ENCODE measurements at places on chromosomes 2 and 18.

DNA sequence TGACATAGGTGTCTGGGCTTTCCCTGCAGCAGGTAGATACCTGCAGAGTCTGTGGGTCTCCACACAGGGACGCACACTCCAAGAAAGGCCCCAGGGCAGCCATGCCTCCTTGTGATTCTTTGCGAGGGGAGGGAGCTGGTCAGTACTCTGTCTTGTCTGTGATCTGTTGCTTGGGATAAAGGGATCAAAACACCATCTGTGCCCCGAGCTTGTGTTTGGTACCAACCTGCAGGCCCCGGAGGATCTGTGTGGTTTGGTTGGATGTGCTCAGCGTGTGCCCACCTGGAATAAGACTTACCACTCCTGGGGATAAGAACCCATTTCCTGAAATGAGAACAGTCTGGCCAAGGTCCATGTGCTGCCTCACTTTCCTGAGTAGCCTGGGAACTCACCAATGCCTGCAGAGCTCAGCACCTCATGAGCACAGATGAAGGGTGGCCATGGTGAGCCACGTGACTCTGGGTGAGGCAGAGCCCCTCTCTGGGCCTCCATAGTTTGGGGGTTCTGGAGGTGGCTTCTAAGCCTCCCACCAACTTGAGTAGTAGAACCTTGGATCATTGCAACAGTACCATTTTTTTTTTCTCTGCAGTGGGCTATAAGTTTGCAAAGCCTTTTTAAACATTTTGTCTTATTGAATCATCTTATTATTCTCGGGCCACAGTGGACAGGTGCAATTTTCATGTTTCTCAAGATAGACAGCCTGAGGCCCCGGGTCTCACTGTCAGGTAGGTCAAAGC, 134.8 kb downstream of the DDX1 start:
- DNase-seq: no peak

- DNase-seq: peak; percentile 71
Observed at GRCh38 chr2:174023591-174024523, 58.7 kb upstream of the SP3 start.

DNA sequence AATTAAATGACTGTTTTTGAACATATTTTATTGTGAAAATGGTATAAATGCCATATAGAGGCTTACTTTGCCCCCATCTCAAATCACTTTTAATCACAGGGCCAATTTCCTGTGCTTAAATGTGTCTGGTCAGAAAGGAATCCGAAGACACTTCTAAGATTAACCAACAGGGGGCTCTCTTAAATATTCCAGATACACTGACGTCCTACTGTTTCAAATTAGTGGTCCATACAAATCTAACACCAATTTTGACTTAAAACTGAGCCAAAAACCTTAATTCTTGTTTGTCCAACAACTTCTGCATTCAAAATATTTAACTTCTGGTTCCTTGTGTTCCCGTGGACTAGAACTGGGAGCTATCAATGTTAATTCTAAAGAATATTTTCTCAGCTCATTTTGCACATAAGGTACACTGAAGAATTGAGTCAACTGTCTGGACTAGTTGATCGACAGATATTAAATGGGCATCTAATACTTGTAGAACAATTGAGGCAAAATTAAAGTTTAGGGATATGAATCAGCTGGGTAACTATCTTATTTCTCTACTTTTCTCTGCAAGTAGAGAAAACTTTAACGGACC, 557.5 kb downstream of the ARHGAP15 start:
- DNase-seq: peak; percentile 57

- no peak for DNase-seq
Observed at GRCh38 chr2:112572005-112572404, 12.4 kb upstream of the CHCHD5 start.

DNA sequence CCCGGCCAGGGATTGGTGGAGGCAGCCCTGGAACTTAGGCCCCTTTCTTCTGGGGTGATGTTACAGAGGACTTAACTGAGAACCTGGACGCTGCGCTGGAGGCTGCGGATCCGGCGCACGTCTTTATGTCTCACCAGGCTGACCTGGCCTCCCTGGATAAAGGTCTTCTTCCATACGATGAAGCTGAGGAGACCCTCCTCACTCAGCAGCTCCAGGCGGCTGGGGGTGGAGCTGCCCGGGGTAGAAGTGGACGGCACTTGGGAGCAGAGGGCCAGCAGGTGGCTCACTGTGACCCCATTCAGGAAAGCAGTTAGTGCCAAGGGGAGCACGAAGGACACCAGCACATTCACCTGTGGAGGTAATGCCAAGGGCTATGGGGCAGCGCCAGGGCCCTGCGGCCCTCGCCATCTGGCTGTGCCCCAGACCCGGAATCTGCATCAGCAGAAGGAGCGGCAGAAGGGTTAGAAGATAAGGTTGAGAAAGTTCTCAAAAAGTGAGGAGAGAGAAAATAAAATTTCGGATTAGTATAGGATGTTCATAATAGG, 8.0 kb downstream of the NTSR2 start:
- DNase-seq: no peak

GRCh38 chr2:121386707-121387106, 101.7 kb upstream of the TFCP2L1 start:
- DNase-seq: no peak

DNA sequence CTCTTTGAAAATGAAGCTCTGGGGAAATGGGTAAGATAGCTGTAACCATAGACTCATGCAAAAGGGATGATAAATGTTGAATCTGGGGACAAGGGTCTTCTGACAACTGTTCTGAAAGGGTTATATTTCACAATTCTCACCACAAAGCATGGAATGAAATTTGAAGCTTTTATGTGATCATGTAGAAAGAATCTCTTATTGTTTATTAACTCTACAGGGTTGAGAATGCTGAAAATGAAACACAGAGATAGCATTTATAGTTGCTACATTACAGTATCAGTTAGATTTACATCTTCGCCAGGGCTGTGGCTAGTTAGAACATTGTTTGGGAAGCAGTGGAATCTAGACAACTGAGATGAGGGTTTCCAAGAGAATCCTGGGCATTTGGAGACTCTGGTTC, 97.4 kb upstream of the LHCGR start:
- no peak for DNase-seq

DNA sequence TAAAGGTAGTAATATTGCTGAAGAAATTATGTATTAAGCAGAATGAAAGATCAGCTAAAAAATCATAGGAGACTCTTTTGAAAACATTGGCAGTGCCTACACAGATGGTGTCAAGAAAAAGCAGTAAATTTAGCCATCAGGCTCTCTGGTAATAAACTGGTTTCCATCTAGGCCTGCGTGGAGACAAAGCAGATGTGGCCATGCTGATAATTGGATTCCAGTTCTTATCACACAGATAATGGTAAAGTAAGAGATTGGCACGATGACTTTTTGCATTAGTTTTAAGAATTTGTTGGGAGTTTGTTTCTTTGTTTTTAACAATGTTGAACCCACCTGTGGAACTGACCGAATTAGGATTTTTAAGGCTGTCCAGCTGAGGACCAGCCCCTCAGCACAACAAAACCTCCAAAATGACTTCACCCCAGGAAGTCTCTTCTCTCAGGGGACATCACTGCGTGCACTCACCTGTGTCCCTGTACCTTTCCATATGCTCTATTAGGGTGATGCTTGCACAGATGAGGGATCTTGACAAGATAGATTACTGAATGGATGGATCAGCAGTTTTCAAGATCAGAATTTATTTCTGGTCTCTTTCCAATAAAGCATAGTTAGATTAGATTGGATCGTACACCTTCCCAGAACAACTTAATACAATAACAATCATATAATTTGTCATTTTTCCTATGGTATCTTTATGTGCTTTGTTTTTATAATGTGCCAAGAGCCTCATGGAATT, 69.1 kb upstream of the DNAJC10 start:
- no peak for DNase-seq

- DNase-seq: no peak
Observed at GRCh38 chr2:18871430-18871829, 282.1 kb upstream of the NT5C1B start.

DNA sequence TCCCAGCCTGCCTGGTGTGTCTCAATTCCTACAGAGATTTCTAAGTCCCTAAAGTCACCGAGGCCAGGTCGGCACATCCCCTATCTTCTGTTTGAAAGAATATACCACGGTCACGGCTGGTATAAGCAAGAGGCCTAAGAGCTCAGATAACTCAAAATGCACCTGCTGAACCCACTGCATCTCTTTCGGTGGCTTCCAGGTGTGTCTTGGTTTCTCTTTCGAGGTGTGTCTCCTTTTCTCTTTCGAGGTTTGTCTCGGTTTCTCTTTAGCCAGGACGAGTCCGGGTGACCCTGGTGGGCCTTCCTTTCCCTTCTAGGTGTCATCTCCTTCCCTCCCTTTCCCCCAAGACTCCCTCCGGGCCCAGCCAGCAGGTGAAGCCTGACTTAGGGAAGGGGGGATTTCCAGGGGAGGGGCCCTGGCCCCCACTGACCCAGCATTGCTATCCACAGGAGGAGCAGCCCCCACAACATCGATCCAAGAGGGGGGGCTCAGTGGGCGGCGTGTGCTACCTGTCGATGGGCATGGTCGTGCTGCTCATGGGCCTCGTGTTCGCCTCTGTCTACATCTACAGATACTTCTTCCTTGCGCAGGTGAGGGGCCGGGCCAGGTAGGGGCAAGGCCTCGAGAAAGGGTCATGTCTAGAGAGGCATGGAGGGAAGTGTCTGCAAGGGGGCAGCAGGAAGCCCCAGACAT, 8.4 kb downstream of the ITM2C start:
- DNase-seq: no peak

DNA sequence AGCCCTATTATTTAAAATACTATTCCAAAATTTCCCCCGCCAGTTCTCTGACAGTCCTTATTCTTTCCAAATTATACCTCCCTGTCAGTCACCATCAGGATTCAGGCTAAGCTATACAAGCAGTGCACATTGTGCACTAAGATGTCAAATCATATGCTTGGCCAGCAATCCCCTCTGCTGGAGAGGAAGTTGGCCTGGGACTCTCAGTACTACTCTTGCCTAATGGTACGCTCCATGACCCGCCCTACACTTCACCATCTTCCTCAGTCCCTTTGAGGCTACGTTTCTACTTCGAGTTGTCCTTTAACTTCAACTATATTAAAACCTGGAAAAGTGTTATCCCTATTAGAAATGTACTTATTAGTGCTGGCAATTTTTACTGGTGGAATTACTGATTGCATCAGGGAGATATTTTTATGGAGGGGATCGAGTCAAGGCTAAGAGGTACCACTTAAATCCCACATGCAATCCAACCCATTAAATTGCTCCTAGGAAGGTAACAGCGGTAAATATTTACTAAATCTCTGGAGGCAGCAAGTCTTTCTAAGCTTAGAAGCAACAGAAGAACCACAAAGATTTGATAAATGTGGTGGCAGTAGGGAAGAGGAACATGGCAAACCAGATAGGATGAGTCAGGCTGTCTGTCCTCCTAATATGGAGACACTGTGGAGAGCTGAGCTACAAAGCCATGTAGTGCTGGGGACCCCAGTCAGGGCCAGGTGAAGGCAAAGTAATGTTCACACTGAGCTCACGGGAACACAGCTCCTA, 2.7 kb downstream of the USP40 start:
- no peak for DNase-seq

- DNase-seq: no peak
Observed at GRCh38 chr2:121796239-121796638, 40.8 kb downstream of the TSN start.

DNA sequence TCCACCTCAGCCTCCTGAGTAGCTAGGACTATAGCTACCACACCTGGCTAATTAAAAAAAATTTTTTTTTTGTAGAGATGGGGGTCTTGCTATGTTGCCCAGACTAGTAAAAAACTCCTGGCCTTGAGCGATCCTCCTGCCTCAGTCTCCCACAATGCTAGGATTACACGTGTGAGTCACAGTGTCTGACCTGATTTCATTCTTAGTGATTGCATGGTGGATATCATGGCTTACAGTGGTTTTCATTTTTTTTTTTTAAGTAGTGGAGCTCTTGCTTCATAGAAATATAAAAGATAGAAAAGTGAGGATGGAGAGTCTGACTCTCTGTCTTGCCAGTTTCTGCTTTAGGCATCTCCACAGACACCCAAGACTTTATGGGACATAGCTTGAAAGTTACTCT, 83.6 kb downstream of the CDC42EP3 start:
- DNase-seq: no peak

DNA sequence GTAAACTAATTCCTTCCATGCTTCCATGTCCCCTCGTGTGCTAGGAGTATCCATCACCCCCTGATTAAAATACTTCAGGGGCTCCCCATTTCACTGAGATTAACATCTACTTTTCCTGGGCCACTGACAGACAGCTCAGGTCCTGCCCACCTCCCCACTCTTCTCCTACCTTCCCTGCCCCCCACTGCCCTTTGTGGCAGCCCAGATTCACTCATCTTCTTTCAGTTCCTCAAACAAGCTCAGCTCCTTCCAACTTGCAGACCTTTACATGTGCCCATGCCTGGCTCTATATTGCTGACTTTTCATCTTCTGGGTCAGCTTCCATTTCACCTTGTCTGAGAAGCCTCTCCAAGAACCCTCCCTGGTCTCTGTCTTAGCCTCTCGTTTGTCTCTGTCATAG, 12.0 kb downstream of the RUFY4 start:
- DNase-seq: no peak
